ENCODE measurements at places on chromosomes 7 and 10. TPM values are rescaled to one million over a fixed set of nuclear protein-coding genes. Genes with fewer than 3 reads are reported as not detected.

RARRES2 gene
- total RNA-seq, result 68.7 TPM

PRXL2A gene
- total RNA-seq, result 58.3 TPM

GPR146 gene
- total RNA-seq, result 13.1 TPM

ENKUR gene
- 1.3 TPM for total RNA-seq

NEURL1 gene
- total RNA-seq, result 15.0 TPM

PDE6C gene
- total RNA-seq, result not detected

IDI2 gene
- total RNA-seq, result not detected

CHN2 gene
- 13.4 TPM for total RNA-seq

PLCE1 gene
- total RNA-seq, result 16.2 TPM

TUBB8 gene
- total RNA-seq, result 0.12 TPM

CDHR3 gene
- 10.7 TPM for total RNA-seq

TMEM270 gene
- not detected for total RNA-seq

GPNMB gene
- total RNA-seq, result 31.2 TPM

SOSTDC1 gene
- total RNA-seq, result 28.8 TPM

GPR22 gene
- not detected for total RNA-seq

PNLIPRP1 gene
- total RNA-seq, result not detected

PDE1C gene
- 8.6 TPM for total RNA-seq

GIMAP5 gene
- 17.0 TPM for total RNA-seq

SPDYE18 gene
- total RNA-seq, result 1.6 TPM

AGBL3 gene
- 2.9 TPM for total RNA-seq

DNAJC12 gene
- 4.1 TPM for total RNA-seq

OR2A42 gene
- total RNA-seq, result 0.06 TPM

LBX1 gene
- total RNA-seq, result 1.5 TPM

C7orf33 gene
- not detected for total RNA-seq

FRAT1 gene
- total RNA-seq, result 4.3 TPM

SFMBT2 gene
- total RNA-seq, result 10.4 TPM

ABCA13 gene
- 3.8 TPM for total RNA-seq

CLEC5A gene
- 2.3 TPM for total RNA-seq

UPK3BL2 gene
- total RNA-seq, result 17.8 TPM

PALS2 gene
- total RNA-seq, result 15.4 TPM

ADARB2 gene
- total RNA-seq, result 0.76 TPM

HTR7 gene
- 1.4 TPM for total RNA-seq

LOXL4 gene
- 5.0 TPM for total RNA-seq

HMX3 gene
- 0.82 TPM for total RNA-seq

ZNF804B gene
- total RNA-seq, result 0.23 TPM

STEAP1B gene
- total RNA-seq, result 1.5 TPM

SPDYE6 gene
- total RNA-seq, result not detected

CALHM1 gene
- not detected for total RNA-seq

Measured in metanephros (tissue), 2 donors.